T-helper 1 cell (primary cell): ENCODE measurements at places on chromosomes 1 and 21.
A peak's percentile ranks its signal among the peaks of the same experiment; 100 is the strongest.

GRCh38 chr1:3727042-3727824 is 25.0 kb upstream of the CCDC27 start:
- DNase-seq = no peak

DNA sequence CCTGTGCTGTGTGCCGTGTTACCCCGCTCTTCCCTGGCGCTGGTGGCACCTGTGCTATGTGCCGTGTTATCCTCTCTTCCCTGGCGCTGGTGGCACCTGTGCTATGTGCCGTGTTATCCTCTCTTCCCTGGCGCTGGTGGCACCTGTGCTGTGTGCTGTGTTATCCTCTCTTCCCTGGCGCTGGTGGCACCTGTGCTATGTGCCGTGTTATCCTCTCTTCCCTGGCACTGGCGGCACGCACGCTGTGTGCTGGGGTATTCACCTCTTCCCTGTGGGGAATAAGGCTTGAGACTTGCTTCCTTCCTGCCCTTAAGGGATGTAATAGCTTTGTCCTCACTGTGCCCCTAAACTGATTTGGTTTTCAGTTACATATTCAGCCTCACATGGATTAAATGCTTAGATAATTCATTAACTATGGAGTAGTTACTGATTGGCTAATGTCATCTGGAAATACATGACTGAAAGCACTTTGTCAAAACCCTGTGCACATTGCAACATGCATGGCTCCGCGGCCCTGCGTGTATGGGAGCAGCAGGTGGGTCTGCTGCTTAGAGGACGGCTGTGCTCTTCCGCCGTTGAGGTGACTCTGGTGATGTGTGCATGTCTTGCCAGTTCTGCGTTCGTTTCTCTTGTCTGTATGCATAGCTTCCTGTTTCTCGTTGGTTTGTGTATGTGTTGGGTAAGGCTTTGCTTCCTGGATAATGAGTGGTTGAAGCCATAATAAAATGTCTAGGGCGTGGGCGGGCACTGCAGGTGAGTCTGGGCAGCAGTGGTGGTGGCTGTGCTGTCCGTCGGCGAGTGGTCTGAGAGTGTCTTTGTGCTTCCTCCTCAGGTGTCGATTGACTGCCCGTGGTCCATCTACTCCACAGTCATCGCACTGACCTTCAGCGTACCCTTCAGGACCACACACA is 17.9 kb upstream of the PWP2 start:
- peak; percentile 50 for DNase-seq

DNA sequence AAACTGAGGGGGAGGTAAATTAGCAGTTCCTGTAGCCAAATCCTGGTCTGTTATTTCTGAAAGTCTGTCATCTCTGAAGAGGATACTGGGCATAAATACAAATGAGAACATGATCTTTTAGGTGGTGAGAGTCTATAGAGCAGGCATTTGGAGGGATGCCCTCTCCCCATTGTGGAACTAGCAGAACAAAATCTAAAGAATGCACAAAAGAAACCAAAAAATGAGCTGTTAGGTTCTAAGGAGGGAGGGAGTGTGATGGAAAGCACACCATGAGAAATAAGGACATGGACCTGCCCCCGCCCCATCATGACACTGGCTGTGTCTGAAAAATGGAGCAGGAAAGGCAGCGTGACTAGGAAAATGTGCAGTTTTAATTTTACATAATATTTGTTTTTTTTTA is 262.0 kb downstream of the KIF26B start:
- DNase-seq = no peak

DNA sequence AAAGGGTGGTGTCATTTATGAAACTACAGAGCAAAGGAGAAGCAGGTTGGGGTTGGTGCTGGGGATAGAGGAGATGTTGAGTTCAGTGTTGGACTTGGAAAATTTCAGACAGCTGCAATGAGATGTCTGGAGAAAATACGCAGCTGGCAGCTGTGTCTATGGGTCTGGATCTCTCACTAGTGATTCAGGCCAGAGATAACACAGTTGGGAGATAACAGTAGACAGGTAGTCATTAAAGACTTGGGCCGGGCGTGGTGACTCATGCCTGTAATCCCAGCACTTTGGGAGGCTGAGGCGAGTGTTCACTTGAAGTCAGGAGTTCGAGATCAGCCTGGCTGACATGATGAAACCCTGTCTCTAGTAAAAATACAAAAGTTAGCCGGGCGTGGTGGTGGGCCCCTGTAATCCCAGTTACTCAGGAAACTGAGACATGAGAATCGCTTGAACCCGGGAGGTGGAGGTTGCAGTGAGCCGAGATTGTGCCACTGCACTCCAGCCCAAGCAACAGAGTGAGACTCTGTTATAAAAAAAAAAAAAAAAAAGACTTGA is 2.5 kb upstream of the TFAP2E start:
- no peak for DNase-seq

- no peak for DNase-seq
Observed at GRCh38 chr1:6268415-6268814, 7.5 kb upstream of the GPR153 start.

DNA sequence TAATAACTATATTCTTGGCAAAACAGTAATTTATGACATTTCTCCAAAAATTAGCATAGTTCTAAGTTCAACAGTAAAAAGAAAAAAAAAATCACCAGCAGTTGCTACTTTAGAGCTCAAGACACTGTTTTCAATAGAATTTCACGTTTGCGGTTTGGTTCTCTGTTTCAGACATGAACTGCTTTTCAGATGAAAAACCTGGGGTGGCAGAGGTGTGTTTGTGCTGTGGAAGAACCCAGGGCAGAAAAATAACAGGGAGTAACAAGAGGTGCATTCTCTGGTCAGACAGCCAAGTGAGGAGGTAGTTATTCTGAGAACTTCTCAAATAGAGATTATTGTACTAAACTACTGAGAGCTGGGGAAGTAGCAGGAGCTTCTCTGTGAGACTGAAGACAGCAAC is 9.0 kb downstream of the NRAS start:
- DNase-seq = no peak

GRCh38 chr1:178752891-178753290 is 27.8 kb downstream of the RALGPS2 start:
- DNase-seq = no peak

DNA sequence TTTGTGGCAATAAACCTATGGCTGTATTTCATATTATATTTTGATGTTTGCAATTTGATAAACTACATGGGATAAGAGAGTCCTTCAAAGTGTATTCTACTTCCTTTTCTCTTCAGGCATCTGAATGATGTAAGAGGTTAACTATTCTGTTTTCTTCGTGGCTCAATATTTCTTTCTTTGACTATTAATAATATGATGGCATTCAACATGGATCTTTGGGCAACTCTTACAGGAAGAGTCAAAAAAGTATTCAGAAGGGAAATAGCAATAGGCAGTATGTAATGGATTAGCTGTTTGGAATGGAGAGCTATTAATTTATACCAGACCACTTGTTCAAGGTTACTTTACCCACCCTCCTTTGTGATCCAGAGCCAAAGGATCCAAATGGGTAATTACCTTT is 74.4 kb downstream of the HMCN1 start:
- DNase-seq = no peak

- DNase-seq = no peak
Observed at GRCh38 chr1:162133566-162133965, 64.1 kb downstream of the NOS1AP start.

GRCh38 chr21:15719976-15720375 is 9.8 kb upstream of the USP25 start:
- DNase-seq = no peak

- DNase-seq = no peak
Observed at GRCh38 chr1:56543783-56544612, 35.4 kb downstream of the PLPP3 start.

DNA sequence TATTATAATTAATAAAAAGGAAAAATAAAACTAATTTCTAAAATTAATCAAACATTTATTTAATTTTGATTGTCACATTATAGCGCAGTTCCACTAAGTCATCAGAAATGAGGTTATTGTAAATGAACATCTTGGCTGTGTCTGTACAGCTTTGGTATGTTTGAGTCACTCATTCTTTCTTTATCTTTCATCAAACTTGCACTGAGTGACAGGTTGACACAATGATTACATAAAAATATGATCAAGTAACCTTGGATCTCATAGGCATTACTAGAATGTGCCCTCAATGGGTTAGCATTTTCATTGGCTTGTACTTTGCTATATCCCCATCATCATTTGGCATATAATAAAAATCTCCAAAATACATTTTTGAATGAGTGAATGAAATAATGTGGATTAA is 1353.2 kb upstream of the ADGRL2 start:
- no peak for DNase-seq

- DNase-seq = no peak
Observed at GRCh38 chr1:61618755-61619154, 106.2 kb downstream of the TM2D1 start.
